Stimulated activated CD4-positive, alpha-beta T cell treated with anti-CD3 and anti-CD28 coated beads, Interleukin-15, amount 100 ng/mL, for 1 hour (primary cell): ENCODE measurements at places on chromosomes 2 and 18.

- DNase-seq, result no peak
These were observed 132.2 kb downstream of the BIRC6 start for GRCh38 chr2:32489061-32489460.

GRCh38 chr18:24482821-24483220 lies 22.4 kb downstream of the HRH4 start:
- no peak for DNase-seq

DNA sequence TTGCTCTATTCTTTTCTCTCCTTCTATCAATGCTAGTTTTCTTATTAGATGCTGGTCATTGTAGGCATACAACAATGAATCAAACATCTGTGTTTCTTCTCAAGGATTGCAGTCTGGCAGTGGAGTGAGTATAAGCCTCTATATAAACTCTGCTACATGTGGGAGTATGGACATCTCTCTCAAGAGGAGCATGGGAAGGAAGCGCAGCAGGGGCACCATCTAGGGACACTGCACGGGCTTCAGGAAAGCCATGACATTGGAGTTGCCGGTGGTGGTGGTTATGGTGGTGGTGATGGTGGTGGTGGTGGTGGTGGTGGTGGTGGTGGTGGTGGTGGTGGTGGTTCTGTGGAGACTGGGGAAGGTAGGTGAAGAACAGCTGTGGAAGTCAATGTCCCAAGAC lies 462.6 kb downstream of the RNF144A start:
- DNase-seq, result no peak

DNA sequence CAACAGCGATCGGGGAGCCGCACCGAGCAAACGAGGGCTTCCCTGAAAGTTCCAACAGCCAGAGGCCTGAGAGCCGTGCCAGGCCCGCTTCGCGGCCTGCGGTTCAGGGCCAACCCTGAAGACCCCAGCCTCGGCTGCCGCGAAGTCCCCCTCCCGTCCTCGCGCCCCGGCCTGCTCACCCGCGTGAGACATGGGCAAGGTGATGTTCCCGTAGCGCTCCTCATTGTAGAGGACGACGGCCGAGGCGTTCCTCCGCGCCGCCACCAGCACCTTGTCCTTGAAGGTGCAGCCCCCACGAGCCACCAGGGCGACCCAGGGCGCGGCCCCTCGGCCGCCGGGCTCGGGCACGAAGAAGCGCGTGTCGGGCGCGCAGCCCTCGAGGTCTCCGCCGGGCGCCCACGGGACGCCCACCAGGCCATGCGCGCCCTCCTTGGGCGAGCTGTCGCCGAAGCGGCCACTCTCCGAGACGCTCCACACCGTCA lies 510 bp downstream of the RNF149 start:
- no peak for DNase-seq
